SW480 (cell line): ENCODE measurements at places on chromosomes 2 and 18.

DNA sequence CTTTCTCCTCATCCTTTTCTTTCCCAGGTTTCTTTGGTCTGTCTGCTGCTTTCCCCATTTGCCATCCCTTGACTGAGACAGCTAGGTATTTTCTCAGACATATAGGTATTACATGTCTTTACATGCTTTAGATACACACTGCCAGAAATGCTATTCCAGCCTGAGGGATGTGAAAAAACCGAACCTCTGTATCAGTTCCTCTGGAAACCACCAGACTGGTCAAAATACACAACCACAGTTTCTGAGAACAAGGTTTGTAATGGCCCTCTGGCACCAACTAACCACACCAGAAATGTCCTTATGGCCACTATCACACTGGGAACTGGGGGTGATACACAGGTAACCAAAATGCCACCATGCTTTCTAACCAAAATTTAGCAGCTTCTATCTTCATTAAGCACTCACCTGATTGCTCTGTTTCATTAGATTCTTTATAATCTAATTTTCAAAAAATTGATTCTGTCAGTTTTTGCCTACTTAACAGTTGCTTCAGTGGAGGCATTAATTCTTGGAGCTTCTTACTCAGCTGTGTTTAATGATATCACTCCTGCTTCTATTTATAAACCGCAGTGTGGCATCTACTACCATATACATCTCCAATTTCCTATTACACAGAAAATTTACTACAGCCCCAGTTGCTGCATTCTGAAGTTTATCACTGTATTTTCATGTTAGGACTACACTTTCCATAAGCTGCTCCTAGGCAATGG lies 243.5 kb downstream of the WDPCP start:
- DNase-seq: no peak

GRCh38 chr2:195985741-195986140 lies 82.9 kb downstream of the DNAH7 start:
- no peak for DNase-seq

- DNase-seq: no peak
These were observed 456 bp downstream of the LRP1B start for GRCh38 chr2:142130111-142131009.

GRCh38 chr2:154240921-154241379 lies 369.2 kb downstream of the GALNT13 start:
- DNase-seq: no peak

DNA sequence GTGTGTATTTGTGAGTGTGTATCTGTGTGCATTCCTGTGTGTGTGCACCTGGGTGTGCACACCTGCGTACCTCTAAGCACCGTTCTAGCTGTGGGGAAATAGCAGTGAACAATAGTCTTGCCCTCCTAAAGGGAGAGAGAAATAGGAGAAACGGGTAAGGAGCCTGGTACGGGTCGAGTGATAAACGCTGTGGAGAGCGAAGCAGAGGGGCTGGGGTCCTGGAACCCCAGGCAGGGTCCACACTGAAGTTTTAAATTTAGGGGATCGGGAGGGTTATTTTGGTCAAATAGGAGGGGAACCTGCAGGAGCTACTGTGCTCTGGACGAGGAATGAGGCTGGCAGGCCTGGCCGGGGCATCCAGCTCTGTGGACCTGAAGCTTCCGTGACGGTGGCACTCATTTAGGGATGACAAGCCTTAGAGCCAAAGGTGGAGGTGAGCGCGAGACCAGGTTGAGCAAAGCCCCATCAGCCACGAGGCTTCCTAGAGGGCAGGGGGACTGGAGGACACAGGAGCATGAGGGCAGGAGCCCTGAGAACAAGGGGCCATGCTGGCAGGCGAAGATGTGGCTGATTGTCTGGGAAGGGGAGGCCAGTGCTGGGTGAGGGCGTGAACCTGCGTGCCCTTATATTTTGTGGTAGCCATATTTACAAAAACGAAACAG lies 188.0 kb downstream of the RTP5 start:
- DNase-seq: no peak

- no peak for DNase-seq
These were observed 190.5 kb downstream of the ALPK2 start for GRCh38 chr18:58438161-58438957.

GRCh38 chr2:20398956-20399567 lies 47.8 kb upstream of the RHOB start:
- DNase-seq: no peak

DNA sequence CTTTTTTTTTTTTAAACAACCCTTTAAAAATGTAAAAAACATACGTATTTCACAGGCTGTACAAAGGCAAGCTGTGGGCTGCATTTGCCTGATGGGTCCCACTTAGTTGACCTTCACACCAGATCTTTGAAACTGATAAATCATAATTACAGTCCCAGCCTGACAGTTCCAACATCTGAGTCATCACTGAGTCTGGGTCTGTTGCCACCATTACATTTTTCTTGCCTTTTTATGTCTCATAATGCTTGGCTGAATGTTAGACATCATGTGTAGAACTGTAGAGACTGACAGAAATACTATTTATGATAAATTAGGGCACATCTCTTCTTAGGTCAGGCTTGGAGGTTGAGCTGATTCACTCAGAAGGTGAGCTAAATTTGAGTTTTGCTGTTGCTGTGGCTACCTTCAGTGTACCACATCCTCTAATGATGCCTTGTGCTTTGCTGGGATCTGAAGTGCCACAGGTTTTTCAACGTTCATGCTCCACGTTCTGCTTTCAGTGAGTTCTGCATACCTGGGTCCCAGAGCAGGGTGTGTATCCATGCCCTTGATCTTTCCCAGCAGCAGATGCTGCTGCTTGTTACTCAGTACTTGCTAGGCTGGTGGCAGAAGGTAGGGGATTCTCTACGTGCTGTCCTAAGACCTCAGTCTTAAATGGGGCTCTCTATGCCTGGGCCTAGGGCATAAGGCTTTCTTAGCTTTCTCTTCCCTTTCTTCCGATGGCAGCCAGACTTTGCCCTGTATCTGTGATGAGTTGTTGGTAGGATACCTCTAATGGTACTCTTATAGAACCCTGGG lies 160.6 kb upstream of the SMAD7 start:
- DNase-seq: no peak

GRCh38 chr2:119216994-119217393 lies 6.6 kb upstream of the STEAP3 start:
- no peak for DNase-seq

DNA sequence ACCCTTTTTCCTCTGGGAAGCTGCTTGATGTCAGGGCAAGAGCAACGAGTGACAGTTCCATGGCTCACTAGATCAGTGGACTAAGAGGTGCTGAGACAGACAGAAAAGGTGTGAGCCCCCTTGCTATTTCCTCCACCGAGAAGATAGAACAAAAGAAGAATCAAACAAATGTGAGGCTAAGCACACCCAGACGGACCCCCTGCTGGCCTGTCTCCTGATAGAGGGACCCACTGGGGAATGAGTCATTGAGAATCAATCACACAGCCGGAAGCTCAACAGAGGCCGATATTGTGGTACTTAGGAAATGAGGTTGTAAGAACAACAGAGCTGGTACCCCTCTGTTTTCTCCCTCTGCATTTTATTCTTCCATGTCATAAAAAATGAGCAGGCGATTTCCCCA lies 89.8 kb upstream of the TEX51 start:
- DNase-seq: no peak

DNA sequence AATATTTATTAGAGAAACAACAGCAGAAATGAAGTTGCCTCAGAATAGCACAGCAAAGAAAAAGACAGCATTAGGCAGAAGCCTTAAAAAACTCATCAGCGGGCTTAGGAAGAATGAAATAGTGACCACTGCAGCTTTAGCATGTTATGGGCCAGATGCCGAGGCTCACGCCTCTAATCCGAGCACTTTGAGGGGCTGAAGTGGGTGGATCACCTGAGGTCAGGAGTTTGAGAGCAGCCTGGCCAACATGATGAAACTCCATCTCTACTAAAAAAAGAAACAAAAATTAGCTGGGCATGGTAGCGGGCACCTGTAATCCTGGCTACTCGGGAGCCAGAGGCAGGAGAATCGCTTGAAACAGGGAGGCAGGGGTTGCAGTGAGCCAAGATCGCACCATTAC lies 32.4 kb downstream of the AP1S3 start:
- DNase-seq: no peak

DNA sequence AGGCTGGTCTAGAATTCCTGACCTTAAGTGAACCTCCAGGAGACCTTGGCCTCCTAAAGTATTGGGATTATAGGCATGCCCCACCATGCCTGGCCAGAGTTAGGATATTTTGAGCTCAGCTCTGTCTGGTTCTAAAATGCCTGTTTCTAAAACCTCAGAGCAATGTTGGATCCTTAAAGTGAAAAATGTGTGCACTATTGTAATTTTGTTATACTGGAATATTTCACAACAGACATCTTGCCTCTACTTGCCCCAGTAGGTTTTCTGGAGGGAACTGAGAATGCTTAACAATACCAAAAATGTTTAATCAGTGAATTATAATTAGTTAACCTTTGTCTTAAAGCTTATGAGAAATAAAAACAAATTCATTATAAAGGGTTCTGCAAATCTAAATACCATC lies 144.6 kb upstream of the CCDC195 start:
- no peak for DNase-seq

DNA sequence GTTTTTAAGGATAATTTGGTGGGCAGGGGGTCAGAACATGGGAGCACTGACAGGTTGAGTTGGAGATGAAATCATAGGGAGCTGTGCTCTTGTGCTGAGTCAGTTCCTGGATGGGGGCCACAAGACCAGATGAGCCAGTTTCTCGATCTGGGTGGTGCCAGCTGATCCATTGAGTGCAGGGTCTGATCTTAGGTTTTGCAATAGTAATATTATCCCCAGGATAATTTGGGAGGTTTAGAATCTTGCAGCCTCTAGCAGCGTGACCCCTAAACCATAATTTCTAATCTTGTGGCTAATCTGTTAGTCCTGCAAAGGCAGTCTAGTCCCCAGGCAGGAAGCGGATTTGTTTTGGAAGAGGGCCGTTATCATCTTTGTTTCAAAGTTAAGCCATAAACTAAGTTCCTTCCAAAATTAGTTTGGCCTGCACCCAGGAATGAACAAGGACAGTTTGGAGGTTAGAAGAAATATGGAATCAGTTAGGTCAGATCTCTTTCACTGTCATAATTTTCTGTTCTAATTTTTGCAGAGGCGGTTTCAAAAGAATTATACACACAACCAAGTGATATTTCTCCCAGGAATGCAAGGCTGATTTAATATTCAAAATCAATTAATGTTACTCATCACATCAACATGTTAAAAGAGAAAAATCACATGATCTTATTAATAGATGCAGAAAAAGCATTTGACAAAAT lies 23.0 kb downstream of the DBI start:
- DNase-seq: no peak

DNA sequence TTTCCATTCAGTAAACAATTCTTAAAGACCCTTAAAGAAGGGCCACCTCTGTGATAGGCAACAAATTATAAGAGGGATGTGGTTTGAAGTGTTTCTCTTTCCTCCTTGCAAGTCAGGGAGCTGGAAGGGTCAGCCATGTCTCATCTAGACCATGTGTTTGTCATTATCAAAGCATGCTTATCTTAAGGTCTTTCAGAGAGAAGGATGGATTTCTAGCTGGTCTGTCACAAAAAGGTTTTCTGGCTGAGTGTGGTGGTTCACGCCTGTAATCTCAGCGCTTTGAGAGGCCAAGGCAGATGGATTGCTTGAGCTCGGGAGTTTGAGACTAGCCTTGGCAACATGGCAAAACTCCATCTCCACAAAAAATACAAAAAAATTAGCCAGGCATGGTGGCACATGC lies 59.2 kb upstream of the PEX13 start:
- no peak for DNase-seq

- DNase-seq: no peak
These were observed 61.7 kb upstream of the SPRED2 start for GRCh38 chr2:65494078-65494477.

DNA sequence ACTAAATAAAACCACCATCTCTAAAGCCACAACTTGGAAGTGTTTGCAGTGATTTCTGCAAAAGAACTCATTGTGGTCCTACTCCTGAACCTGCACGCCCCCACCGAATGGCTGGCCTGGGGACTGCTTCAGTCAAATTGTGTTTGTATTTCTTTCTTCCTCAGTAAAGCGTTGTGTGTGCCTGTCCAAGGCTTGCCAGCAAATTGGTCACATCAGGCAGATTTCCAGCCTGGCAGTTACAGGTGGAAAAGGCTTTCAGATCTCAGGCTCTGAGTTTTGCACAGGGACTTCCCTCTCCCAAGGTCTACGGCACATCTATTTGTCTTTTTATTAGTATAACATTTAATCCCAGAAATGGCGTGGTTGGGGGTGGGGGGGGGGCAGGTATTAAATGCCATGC lies 54.0 kb upstream of the NOSTRIN start:
- no peak for DNase-seq

DNA sequence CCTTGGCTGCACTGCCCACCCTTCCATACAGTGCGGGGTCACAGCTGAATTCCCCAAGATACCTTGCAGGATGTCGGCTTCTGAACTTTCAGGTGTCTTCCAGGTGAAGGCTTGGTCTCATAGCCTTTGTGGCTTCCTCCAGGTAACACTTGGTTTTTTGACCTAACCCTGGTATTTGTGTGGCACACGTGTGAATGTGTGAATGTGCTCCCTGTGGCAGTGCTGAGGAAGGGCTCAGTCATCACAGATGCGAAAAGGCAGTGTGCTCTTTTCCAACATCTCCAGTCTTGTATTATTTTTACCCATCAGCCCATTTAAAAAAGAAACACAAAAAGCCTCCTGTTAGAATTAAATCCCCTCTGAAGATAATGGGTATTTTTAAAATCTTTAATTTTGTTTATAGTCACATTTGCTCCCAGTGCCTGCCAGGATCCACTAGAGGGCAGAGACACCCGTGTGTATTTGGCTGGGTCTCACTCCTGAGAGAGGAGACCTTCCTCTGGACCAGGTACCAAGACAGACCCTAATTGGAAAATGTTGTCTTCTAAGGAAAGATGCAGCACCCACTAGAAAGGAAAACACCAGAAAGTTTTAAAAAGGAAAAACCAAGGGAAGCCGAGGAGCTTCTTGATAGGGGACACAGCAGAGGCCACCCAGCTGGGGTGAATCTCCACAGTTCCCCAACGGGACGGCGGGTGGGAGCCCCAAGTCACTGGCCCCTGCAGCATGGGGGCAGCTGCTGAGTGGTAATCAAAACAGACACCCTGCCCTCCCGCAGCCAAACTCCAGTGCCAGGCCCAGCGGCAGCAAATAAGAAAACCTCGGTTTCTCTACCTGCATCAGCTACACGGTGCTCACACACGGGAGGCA lies 27.7 kb downstream of the FAM110C start:
- DNase-seq: no peak

DNA sequence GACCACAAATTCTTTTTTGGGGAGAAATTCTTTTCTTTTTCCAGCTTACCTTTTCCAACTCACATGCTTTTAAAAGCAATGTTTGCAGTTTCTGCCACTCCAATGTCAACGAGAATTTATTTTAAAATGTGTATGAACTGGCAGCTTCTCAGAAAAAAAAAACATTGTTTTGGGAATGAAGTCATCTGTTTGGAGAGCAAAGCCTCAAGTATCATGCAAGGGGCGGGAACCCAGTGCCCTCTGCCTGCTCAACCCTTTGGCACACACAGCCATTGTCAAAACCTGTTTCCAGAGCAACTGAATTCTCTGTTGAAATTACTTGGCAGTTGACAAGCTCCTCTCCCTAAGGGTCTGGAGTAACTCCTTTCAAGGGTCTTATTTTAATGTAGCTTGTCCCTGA lies 128.5 kb downstream of the QPCT start:
- DNase-seq: no peak

GRCh38 chr2:127105656-127106456 lies 1.1 kb downstream of the BIN1 start:
- peak; percentile 16 for DNase-seq
